ENCODE measurements at places on chromosomes 6 and 20.

GRCh38 chr6:75931011-75931680 lies 141.3 kb downstream of the IMPG1 start:
- DNase-seq, result no peak

DNA sequence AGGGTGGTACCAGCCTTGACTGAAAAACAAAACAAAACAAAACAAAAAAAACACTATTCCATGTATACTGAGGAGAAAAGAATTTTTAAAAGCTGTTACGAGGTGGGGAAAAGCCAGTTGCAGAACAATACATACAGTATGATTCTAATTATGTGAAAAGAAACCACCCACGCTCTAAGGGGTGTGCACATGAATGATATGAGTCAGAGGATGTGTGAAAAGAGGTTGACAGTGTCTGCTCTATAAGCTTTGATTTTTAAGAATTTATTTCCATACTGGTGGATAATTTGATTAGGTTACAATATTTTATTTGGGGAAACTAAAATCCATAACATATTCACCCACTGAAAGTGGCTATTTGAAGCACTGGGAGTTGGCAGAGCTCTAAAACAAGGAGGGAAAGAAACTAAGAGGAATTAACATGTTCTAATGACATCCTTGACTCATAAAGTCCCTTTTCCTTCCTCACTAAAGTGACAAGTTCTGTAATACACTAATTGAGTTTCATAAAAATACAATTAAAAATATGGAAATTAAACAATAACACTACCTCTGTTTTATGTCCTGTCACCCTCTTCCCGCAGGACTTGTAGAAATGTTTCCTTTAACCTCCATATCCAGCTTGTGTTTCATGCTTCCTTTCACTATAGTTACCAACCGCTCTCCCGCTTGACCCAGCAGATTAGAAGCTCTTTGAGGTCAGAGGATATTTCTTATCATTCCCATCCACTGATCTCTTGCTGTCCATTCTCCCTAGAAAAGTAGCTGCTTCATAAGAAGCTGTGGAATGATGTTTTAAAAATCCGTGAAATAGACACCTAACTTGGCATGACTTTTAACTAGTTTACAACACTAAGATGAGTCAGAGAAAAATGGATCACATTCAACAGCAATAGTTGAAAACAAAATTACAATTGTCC lies 118.6 kb upstream of the CCDC28A start:
- DNase-seq, result no peak

DNA sequence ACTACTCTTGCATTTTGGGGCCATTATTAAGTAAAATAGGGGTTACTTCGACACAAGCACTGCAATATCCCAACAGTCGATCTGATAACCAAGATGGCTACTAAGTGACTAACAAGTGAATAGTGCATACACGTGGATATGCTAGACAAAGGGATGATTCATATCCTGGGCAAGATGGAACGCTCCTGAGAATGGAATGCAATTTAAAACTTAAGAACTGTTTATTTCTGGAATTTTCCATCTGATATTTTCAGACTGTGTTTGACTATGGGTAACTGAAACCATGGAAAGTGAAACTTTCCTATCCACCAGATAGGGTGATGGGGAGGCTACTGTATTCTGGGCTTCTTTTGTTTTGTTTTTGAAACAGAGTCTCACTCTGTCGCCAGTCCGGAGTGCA lies 66.5 kb downstream of the ILRUN start:
- DNase-seq, result no peak

GRCh38 chr20:20518263-20518662 lies 150.4 kb downstream of the INSM1 start:
- DNase-seq, result no peak

DNA sequence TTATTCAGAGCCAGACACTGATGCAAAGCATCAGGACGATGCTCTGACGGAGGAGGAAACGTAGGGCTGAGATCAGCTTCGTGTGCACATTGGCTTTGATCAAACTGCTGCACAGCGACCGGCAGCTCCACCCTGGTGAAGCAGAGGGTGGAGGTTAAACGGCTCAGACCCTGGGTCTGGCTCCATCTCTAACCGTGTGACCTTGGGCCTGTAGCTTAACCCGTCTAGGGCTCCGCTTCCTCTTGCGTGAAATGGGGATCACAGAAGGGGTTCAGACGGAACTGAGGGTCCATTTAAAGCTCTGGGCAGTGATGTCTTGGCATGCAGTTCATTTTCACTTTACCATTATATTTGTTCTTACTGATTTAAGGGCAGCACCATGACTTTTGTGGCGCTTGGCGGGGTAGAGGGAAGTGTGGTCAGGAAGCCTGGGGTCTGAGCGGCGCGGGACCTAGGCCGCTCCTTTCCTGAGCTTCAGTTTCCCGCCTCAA lies 644 bp downstream of the RBL1 start:
- DNase-seq, result peak; percentile 3

DNA sequence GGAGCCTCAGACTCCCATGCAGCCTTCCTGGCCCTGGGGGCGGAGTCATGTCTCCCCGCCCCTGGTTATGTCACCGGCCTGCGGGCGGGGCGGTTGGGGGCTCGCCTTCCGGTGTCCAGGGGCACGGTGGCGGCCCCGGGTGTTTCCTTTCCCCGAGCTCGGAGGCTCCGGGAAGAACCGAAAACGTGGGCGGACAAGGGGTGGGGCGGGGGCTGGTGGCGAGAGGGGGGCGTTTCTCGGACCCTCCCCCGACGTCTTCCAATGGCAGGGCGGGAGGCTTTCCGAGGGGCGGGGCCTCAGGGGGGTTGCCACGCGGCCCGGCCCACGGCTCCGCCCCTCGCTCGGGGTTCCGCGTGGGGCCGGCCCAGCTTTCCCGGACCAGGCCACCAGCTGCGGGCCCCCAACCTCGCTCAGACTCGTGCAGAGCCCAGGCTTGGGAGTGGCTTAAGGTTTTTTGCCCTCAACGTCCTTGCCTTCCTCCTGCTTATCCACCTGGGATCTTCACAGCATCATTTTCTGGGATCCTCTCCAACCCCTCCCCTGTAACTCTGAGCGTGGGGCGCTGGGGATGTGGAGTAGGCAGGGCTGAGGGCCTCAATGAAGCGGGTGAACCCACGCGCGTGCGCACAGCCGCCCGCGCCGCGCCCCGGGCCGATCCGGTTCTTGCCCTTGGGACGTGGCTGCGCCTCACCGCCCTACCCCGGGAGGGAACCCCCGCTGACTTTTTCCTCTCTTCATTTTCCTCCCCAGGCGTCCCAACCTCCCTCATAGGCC lies 2.1 kb upstream of the NRN1 start:
- DNase-seq, result no peak

DNA sequence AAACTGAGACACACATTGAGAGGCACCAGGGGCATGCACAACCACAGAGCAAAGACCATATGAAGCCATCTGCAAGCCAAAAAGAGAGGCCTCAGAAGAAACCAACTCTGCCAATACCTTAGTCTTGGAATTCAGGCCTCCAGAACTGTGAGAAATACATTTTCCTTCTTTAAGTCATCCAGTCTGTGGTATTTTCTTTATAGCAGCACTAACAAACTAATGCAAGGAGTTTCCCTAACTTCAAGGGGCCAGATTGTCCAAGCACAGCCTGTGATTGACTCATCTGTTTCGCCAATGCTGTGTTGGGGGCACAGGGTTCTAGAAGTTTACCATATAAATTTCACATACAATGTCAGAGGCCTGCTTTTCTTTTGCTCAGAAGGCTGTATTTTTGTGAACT lies 364.6 kb downstream of the GJA1 start:
- no peak for DNase-seq

All from NT2/D1 (cell line).